ENCODE measurements at places on chromosomes 1 and 21.

DNA sequence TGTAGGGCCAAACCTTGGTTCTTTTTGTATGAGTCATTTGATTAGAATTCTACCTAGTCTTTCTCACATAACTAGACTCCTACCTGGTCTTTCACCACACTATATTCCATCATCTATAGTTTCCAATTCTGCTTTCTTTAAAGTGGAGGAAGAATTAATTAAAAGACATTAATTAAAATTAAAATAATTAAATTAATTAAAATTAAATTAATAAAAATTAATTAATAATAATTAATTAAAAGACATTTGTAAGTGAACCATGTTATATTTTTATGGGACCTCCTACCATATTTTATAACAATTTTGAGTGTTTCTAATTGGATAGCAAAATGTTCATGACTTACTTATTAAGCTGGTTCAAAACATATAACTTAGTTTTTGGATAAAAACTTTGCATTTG, 77.4 kb downstream of the CCDC18 start:
- no peak for DNase-seq

DNA sequence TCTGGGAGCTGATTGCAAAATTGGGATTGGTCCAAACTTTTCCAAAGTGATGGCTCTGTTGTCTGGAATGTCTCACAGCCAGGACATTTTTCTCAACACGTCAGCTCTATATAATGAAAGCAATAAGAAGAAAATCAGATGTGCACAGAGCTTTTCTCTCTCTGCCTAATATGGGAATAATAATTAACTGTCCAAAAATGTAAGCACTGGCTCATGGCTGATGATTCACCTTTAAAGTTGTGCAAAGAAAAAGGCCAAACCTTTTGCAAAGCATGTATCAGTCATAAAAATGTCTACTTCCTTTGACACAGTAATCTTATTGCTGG, 30.4 kb downstream of the ZNF281 start:
- no peak for DNase-seq

DNA sequence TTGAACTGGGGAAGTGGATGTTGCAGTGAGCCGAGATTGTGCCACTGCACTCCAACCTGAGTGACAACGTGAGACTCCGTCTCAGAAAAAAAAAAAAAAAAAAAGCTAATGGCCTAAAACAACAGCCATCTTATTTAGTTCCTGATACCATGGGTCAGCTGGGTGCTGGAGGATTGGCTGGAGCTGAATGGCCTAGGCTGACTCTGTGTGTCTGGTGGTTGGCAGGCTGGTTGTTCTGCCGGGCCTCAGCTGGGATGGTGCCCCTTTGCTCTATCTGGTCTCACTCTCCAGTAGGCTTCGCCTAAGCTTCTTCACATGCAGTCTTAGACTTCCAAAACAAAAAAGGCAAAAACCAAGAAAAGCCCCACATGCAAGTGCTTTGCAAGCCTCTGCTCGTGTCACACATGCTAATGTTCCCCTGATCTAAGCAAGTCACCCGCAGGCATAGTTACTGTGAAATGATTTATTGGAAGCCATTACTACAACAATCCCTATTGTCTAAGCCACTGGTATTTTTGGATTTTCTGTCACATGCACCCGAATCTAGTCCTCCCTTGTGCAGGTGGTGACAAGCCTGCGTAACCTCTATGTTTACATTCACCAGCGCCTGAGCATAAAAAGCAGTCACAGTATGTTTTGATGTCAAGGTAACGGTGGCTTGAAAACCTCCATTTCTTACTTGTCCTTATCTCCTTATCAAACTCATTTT, 39.6 kb upstream of the KANK4 start:
- no peak for DNase-seq

GRCh38 chr1:102970496-102971078, 137.7 kb downstream of the COL11A1 start:
- no peak for DNase-seq

- no peak for DNase-seq
Measured at GRCh38 chr21:31107176-31107785, 69.0 kb upstream of the KRTAP19-8 start.

- no peak for DNase-seq
Measured at GRCh38 chr1:101198842-101199636, 37.8 kb upstream of the S1PR1 start.

DNA sequence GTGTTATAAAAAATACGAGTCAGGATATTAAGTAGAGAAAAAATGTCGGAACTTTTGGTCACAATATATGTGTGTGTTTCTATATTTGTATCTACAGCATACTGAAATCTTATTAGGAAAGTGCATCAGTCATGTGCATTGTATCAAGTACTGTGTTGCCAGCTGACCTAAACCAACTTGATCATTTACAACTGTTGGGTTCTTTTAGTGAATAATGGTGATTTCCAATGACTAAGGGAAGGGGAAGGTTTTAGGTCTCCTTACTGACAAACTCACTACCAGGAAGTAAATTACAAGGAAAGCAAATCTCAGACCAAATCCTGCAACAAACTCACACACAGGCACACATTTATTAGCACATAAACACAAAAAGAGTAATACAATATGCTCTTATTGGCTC, 142.7 kb downstream of the TSEN15 start:
- no peak for DNase-seq

DNA sequence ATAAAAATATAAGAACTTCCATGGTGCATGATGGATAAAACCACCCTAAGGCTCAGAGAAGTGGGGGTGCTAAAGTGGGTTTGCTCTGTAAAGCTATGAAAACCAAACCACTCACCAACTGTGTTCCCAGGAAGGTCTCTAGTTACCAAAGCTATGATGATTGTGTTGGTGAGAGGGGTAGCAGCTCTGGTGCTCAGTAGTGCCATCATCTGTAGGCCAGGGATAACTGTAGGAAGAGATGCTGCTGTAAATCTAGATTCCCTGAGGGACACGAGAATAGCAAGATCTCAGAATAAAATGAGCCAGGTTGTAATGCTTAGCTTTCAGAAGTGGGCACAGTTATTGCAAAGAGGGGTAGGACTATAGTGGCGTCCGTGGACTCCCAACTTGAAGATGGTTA, 124.5 kb downstream of the GREM2 start:
- no peak for DNase-seq

DNA sequence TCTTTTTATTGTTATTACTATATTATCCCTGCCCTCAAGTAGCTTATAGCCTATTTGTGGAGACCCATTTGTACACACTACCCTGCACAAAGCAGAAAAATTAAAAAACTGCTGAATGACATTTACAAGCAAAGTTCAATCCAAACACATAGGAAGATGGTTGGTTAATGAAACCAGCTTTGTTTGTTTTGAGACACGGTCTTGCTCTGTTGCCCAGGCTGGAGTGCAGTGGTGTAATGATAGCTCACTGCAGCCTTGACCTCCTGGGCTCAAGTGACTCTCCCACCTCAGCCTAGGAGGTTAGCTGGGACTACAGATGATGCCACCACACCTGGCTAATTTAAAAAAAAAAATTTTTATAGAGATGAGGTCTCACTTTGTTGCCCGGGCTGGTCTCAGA, 31.6 kb downstream of the TGFB2 start:
- DNase-seq = no peak

GRCh38 chr21:32309906-32310460, 11.3 kb downstream of the MRAP start:
- no peak for DNase-seq

GRCh38 chr1:37846647-37847339, 12.6 kb downstream of the MTF1 start:
- DNase-seq = no peak

GRCh38 chr1:159847231-159847630, 15.2 kb downstream of the VSIG8 start:
- DNase-seq = no peak

All from left hindlimb (tissue), 1 donor.